ENCODE measurements at places on chromosomes 13 and 19. TPM values are rescaled to one million over a fixed set of nuclear protein-coding genes. Genes with fewer than 3 reads are reported as not detected.

KLK2 gene
- total RNA-seq, result not detected

PEAK3 gene
- total RNA-seq, result 9.4 TPM

OR7D2 gene
- not detected for total RNA-seq

SRRM5 gene
- 0.59 TPM for total RNA-seq

ZNF766 gene
- total RNA-seq, result 11.7 TPM
